ENCODE measurements at places on chromosomes 7 and 10.
A peak's percentile ranks its signal among the peaks of the same experiment; 100 is the strongest.

DNA sequence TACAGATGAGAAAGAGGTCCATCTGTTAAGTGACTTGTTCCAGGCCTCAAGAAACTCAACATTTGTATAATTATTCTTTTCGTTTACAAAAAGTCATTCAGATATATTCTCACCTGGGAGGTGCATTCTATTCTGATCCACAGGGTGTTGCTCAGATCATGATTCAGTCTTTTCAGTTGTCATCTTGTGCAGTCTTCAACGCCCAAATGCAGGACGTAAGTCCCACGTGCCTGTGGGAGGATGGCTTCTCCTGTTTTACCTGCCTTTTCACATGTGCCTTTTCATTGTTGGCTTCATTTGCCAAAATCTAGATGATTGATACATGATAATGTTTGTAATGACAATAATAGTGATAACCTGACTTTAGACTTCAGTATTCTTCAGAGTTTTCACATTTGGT, 46.5 kb downstream of the SLK start:
- DNase-seq = no peak

GRCh38 chr10:29783201-29783947, 148.6 kb upstream of the SVIL start:
- DNase-seq = no peak

DNA sequence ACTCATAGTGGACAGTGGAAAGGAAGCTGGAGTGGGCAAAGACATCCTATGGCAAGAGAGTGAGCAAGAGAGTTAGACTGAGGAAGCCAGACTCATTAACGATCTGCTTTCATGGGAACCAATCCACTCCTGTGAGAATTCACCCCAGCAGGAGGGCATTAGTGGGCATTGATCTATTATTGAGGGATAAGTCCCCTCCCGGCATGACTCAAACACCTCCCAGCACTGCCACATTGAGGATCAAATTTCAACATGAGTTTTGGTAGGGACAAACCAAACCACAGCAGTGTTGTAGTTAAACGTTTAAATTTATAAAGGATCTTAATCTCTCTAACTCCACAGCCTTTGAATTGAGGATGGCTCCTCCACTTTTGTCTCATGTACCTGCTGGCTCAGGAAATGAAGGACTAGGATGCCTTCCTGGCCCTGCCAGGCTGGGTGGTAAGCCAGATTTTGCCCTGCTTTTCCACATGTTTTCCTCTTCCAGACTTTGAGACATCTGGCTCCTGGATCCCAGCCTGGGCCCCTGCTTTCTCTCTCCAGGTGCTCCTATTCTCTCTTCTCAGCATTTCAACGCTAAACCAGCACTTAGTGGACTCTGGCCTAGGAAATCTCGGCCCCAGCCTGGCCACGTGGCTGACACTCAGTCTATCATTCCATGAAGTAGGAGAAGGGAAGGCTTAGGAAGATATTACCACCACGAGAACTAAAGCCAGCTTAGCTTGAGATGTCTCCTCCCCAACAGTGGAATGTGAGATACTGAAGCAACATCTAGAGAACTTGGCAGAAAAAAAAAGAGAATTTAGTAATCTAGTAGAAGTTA, 96.5 kb upstream of the PIP4K2A start:
- no peak for DNase-seq

- DNase-seq = no peak
Observed at GRCh38 chr10:128275388-128276177, 149.4 kb upstream of the MKI67 start.

- no peak for DNase-seq
Observed at GRCh38 chr7:71860572-71860971, 551.6 kb downstream of the CALN1 start.

GRCh38 chr10:131201741-131202515, 109.6 kb downstream of the TCERG1L start:
- no peak for DNase-seq

GRCh38 chr10:13331646-13332045, 16.4 kb downstream of the SEPHS1 start:
- DNase-seq = no peak

GRCh38 chr7:27453702-27454405, 208.8 kb downstream of the HIBADH start:
- no peak for DNase-seq

DNA sequence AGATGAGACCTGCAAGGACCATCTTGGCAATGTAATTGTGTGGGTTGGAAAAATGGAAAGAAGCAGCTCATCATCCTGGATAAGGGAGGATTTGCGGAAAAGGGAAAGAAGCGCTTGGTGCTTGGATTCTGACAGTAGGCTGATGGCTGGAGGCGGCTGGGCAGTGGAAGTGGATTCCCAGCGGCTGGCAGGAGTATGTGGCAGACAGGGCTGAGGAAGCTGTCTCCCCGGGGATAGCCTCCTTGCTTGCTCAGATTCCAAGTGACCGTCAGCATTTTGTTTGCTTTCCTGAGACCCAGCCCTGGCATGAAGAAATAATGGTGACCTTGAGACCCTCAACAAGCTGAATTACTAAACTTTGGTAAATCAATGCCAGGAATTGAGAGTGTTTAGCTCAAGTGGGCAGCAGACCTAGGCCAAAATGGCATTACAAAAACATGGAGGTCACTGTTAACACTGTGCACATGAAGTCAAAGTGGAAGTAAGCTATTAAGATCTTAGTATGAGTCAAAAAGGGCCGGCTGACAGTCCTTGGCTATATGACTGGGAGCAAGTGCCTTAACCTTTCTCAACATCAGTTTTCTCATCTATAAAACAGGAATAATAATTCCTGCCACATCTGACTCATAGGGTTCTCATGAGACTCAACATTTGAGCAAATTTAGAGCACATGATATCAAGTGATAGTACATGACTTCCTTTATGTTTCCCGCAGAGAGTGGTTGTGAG, 21.3 kb downstream of the SLC25A28 start:
- DNase-seq = no peak

GRCh38 chr7:27199849-27200760, at the start of gene HOXA13:
Gene HOXA13 (minus strand): TSS chr7:27200091. CDS start chr7:27200077, 14 bp downstream.
- no peak for DNase-seq

DNA sequence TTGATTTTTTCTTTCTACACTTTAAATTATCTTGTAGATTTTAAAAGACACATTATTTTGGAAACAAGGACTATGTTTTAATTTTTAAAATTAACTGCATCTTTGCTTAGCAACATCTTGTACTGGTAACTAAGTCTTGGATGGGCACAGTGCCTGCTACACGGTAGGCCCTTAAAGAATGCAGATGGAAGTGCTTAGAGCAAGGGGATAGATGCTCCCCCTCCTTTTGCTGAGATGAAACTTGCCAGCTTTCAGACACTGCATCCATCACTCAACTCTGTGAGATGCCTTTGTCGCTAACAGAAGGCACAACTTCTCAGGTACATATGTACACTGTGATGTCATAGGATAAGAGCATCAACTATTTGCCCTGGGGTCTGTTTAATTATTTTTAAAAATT, 103.9 kb downstream of the LRRC18 start:
- no peak for DNase-seq

DNA sequence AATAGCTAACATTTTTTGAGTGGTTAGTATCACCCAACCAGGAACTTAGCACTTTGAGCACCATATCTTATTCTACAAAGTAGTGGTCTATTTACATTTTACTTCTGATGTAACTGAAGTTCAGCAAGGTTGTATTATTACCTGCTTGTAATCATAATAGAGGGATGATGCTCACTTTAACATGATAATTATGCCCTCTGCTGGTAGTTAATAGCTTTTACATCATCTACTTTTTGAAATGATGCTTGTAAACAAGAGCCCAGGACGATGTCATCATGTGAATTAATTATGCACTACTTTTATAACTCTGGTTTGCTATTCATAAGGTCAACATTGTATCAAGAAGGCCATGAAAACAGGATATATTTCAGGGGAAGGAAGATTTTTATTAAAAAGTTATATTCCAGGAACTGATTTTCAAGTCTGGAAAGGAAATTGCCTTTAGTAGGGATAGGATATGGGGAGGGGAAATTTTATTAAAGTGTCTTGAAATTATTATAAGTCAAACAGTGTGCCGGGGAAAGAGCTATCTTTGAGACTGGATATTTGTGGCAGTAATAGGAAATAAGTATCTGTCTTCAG, 80.3 kb upstream of the SCIN start:
- peak; percentile 13 for DNase-seq

DNA sequence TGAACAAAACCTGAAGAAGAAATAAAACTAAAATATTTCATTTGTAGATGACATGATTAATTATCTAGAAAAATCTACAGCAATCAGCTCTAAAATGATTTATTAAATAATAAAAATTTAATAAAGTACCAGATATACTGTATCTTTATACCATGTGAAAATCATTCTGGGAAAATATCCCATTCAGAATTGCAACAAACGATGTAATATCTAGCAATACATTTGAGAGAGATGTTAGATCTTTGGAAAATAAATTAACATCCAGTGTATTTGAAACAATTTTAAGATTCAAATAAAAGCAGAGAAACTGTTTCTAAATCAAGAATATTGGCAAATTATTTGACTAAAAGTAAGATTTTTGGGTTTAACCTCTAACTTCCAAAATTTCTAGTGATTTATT, 62.2 kb downstream of the ZEB1 start:
- no peak for DNase-seq

- DNase-seq = no peak
Observed at GRCh38 chr7:113086431-113086888, at the start of gene GPR85. Gene GPR85 (minus strand): TSS chr7:113086827. CDS start chr7:113084721, 2,106 bp downstream.

GRCh38 chr7:143493751-143494150, 16.1 kb downstream of the TAS2R41 start:
- DNase-seq = no peak

GRCh38 chr7:139022286-139022685, 13.6 kb downstream of the ZC3HAV1L start:
- no peak for DNase-seq

DNA sequence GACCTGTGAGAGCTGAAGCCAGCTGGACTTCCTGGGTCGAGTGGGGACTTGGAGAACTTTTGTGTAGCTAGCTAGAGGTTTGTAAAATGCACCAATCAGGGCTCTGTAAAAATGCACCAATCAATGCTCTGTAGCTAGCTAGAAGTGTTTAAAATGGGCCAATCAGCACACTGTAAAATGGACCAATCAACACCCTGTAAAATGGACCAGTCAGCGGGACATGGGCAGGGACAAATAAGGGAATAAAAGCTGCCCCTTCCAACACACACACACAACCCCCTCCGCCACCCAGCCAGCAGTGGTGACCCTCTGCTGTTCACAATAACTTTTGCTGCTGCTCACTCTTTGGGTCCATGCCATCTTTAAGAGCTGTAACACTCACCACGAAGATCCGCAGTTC, 7.1 kb downstream of the ZNF511 start:
- no peak for DNase-seq

- DNase-seq = no peak
Observed at GRCh38 chr10:21926949-21927348, 76.6 kb downstream of the DNAJC1 start.

DNA sequence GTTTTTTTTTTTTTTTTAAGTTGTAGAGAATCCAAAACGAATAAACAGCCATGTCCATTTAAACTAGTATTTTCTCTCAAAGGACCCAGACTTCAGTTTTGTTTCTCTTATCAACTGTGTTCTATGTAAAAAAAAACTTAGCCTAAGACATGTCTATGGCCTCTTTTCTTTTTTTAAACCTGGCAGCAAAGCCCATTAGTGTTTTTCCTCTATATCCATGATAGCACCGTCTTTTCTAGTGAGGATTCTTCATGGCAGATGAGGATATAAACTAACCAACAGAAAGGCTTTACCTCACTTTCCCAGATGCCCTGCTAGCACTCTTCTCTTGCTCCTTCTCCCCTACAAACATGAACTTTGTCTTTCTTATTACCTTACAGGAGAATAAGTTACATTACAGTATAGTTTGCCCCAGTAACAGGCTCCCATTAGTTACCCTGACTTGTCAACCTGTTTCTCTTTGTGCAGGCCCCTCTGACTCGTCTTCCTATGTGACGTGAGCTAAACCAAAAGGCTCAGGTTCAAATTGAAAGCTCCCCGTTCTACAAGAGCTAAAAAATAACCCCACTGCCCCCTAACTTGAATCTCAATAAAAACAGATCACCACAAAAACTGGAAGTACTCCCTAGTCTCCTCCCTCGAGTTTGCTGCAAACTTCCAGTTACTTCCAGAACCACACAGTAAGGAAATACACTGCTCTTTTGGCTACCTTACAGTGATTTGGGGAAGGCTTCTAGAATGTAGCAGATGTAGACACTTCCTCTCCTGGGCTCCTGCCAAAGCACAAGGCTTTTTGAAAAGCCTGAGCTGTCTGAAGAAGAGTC, 20.1 kb downstream of the P4HA1 start:
- peak; percentile 68 for DNase-seq

GRCh38 chr10:5334196-5334880, 30.4 kb upstream of the UCN3 start:
- no peak for DNase-seq

GRCh38 chr7:25527665-25528170, 299.4 kb upstream of the NPVF start:
- DNase-seq = no peak

GRCh38 chr10:126508535-126509040, 120.3 kb upstream of the ADAM12 start:
- no peak for DNase-seq

GRCh38 chr10:29317423-29318021, 28.7 kb downstream of the LYZL1 start:
- peak; percentile 18 for DNase-seq

DNA sequence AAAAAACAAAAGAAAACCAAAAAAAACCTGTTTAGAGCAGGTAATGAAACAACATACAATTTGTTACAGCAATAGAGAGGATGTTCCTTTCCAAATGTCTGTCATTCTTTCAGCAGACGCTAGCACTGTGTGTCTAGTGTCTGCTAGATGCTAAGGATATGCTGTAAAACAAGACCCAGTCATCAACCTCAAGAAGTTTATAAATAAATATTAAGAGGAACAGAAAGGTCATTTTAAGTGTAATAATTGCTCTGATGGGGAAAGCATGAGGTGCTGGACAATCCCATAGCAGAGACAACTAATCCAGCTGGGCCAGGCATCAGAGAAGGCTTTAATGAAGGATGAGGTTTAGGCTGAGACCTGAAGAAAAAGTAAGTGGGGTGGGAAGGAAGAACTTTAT, 23.3 kb upstream of the ASCC1 start:
- no peak for DNase-seq

DNA sequence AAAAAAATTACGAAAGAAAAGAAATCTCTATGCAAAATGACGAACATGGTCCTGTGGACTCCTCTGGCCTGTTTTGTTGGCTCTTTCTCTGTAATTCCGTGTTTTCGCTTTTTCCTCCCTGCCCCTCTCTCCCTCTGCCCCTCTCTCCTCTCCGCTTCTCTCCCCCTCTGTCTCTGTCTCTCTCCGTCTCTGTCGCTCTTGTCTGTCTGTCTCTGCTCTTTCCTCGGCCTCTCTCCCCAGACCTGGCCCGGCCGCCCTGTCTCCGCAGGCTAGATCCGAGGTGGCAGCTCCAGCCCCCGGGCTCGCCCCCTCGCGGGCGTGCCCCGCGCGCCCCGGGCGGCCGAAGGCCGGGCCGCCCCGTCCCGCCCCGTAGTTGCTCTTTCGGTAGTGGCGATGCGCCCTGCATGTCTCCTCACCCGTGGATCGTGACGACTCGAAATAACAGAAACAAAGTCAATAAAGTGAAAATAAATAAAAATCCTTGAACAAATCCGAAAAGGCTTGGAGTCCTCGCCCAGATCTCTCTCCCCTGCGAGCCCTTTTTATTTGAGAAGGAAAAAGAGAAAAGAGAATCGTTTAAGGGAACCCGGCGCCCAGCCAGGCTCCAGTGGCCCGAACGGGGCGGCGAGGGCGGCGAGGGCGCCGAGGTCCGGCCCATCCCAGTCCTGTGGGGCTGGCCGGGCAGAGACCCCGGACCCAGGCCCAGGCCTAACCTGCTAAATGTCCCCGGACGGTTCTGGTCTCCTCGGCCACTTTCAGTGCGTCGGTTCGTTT, 83.5 kb upstream of the SLF2 start:
- DNase-seq = no peak

GRCh38 chr10:105963334-105963884, 1201.1 kb downstream of the SORCS1 start:
- peak; percentile 21 for DNase-seq

All from LNCaP clone FGC (cell line).